ENCODE measurements at places on chromosomes 16 and 17.

GRCh38 chr17:28033972-28034714, 8.3 kb upstream of the NLK start:
- peak; percentile 20 for DNase-seq

DNA sequence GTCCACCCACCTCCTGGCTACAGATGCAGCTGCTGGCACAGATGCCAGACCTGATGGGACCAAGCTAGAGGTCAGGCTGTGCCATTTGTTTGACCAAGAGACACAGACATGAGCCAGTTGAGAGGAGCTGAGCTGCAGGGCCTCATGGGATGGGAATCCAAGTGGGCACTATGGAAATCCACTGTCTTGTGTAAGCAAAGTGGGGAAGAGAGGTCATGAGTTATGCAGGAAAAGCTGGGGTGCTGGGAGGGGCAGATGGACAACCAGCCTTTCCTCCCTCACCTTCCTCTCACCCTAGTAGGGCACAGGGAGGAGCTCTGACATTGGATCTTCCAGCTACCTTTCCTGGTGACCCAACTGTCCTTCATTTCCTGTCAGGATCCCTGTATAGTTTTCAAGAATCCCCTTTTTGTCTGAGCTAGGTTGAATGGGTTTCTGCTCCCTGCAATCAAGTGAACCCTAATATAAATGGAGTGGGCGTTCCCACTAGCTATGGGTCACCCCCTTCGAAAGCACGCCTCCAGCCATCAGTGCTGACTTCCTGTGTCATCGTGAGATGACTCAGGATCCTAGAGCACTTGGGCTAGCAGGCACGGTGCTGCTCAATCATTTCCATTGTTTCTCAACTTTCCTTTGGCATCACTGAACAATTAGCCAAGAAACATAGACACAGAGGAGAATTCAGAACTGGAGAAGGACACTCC, 13.6 kb downstream of the ATPAF2 start:
- DNase-seq, result no peak

DNA sequence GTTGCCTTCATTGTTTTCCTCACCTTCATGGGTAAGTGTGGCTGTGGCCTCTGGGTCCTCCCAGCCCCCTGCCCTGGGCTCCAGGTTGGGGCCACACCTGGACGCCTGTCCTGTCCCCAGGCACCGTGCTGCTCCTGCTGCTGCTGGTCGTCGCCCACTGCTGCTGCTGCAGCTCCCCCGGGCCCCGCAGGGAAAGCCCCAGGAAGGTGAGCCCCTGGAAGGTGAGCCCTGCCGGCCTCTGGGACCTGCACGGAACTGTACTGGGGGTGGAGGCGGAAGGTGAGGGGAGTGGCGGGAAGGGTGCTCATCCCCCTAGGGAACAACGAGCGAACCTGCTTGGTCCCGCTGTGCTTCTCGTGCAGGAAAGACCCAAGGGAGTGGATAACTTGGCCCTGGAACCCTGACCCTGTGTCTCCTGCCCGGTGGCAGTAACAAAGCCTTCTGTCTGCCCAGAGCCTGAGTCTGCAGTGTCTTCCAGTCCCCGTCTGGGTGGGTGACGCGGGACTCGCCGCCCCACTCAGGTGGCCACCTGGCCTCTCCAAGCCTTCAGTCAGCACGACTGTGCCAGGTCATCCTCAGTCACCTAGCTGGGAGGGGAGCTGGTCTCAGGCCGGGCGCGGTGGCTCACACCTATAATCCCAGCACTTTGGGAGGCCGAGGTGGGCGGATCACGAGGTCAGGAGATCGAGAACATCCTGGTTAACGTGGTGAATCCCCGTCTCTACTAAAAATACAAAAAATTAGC, 831 bp downstream of the SMIM22 start:
- no peak for DNase-seq

GRCh38 chr16:1297018-1297696, 12.3 kb upstream of the UBE2I start:
- no peak for DNase-seq

- peak; percentile 68 for DNase-seq
Observed at GRCh38 chr16:65125871-65126270, 4.0 kb upstream of the CDH11 start.

DNA sequence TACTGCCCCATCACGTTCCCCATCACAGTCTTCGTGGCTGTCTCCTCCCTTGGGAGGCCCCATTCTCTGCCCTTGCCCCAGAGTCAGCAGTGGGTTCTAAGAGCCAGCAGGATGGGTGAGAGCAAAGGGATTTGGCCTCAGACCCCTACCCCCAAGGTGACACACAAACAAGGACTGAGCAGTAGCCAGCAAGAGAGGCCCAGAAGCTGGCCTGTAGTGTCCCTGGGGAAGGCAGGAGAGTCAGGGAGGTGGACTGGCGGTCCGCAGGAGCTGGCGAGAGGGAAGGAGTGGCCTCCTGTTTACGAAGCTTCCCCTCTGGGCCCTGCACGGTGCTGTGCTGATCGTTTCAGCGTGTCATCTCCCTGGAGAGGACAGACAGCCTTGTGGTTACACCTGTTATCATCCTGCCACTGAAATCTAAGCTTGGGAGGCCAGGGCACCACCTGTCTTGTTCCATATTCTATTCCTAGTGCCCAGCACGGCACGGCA, 8.4 kb downstream of the WDR81 start:
- no peak for DNase-seq

DNA sequence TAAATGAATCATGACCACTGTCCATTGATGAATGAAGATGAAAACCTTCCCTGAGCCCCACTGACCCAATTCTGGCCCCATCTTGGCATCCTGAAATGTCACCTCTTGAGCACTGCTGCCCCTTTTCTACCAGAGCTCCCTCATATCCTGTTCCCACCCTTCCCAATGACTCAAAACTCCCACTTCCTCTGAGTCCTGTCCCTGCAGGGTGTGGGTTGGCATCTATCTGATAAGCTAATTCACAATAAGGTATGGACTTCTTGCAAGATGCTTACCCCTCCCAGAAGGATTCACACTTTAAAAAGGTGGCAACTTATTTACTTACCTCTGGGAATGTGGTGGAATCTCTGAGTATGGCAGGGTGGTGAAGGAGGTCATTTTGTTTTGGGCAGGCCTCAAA, 13.3 kb upstream of the CSNK2A2 start:
- DNase-seq, result no peak

GRCh38 chr17:10286324-10286723, 86.5 kb downstream of the MYH13 start:
- DNase-seq, result no peak

DNA sequence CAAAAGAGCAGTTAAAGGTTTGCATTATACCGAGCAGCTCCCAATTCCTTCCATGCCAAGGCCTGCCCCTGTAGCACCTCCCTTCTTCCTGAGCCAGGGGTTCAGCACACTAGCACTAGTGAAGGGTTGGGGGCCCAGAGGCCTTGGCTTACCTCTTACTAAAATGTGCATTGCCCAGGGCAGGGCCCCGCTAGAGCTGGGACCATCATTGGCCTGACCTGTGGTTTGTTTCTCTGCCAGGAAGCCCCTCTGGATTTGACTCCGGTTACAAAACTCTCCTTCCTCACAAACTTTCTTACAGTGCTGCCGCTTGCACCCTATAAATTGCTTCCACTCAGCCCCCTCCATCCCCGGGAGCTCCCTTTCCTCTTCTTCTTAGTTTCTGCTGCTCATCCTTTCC, 33.8 kb downstream of the MPRIP start:
- no peak for DNase-seq

- DNase-seq, result no peak
Observed at GRCh38 chr17:17843096-17843495, 6.3 kb upstream of the SREBF1 start.

DNA sequence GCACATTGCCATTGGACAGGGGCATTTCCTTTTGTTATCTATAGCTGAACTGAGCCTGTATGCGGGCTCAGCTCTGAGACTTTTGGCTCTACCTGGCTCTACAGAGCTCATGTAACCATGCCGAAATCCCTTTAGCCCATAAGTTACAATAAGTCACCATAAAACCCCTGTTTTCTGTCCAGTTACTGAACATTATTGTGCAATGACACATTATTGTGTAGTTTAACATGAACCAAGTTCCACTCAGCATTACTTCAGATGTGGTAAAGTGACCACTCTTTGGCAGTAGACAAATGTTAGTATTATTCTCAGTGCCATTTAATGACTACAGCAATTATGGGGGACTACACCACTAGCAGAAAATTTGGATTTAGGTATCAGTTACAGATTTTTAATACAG, 65.4 kb upstream of the RASL10B start:
- DNase-seq, result no peak

DNA sequence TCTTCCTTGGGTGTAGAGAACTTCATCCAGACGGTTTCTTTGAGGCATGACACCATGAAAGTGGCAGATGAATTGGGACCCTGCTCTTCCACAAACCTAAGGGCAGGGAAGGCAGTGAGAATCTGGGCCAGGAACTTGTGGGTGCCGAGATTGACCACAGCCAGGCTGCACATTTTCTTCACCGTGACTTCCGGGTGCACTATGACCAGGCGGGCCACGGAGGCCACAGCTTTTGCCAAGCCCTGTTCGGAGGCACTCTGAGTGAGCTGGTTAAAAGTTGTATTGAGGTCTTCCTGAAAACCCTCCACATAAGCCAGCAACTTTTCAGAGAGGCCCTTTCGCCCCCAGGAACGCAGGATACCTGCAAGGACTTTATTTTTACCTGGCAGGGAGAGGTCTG, 5.9 kb downstream of the GEMIN4 start:
- no peak for DNase-seq

GRCh38 chr17:68778726-68779125, 176.5 kb downstream of the ABCA8 start:
- DNase-seq, result no peak

DNA sequence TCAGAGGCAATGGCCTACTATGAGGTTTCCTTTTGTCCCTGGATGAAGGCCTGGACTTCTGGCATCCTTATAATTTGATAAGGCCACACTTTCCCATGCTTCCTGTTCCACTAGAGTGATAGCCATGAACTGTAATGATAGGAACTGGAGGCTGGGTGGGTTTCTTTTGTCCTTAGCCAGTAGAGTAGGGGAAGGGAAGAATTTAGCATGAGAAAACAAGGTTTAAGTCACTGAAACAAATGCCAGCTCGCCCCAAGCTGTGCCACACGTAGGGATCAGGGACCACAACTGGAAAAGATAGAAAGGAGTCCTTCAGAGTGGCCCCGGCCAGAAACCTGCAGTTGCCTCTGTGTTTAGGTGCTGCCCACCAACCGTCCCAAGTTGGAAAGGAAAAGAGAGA, 80.9 kb upstream of the C17orf78 start:
- DNase-seq, result no peak

DNA sequence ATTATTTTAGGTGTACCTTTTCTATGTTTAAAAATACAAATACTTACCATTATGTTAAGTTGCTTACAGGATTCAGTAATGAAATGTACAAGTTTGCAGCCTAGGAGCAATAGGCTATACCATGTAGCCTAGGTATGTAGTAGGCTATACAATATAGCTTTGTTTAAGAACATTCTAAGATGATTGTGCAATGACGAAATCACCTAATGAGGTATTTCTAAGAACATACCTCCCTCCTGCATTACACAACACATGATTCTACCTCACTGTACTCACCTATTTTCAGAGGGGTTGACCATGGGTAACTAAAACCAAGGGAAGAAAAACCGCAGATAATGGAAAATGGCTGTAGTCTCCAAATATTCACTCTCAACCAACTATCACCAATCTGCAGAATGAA, 35.3 kb upstream of the TBC1D3K start:
- DNase-seq, result no peak

- DNase-seq, result no peak
Observed at GRCh38 chr17:40750391-40750790, 4.7 kb downstream of the KRT25 start.

DNA sequence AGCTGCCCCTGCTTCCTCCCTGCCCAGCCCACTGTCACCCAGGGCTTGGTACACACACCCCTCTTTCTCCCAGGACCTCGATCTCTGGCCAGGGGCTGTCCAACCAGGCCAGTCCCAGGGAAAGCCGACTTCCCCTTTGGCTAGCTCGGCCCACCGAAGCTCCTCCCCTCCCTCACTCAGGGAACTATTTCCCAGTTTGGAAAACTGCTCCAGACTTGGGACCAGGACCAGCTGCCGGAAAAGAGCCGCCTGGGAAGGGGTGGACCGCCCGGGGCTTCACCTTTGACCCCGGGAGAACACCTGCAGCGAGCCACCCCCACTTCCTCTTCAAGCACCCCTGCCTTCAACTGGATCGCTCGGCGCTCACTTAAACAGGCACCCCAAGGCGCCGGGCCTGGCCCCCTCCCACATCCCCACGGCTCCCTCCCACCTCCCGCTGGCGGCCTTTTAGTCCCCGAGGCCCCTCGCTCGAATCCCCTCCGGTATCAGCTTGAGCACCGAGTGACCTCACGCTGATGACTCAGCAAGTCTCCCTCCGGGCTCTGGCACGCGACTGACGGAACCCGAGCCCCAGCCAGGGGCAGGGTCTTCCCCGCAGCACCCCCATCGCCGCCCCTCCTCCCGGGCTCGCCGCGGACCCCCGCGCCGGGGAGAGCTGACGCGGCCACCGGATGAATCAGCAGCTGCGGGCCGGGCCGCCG, 934 bp downstream of the MAFG start:
- peak; percentile 37 for DNase-seq

GRCh38 chr16:53132406-53132805, 77.6 kb downstream of the CHD9 start:
- no peak for DNase-seq

DNA sequence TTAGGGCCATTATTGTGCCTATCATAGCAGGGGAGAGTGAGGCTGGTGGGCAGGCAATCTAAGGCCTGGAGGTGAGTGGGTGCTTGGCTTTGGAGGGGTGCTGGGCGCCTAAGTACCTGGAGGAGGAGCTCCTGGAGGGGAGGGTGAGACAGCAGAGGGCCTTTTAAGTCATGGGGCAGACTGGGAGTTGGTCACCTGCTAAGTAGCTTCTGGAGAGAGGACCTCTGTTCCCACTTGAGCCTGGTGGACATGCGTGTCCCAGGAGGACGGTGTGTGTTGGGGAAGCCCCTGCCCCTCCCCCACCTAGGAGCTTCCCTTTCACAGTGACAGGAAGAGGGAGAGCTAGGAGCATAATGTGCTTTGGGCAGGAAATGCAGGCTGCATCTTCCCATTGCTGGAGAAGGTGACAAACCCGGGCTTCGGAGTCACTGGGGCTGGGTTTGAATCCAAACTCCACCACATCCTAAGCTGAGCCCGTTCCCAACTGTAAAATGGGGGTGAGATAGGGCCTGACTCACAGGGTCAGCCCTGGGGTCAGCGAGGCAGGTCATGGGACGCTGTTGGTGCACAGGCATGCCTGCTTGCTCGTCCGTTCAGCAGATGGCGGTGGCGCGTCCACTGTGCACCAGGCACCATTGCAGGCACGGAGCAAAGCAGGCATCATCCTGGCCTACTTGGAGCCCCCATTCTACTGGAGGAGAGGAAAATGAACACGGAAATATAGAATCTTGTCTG, 37.9 kb downstream of the CMIP start:
- no peak for DNase-seq

DNA sequence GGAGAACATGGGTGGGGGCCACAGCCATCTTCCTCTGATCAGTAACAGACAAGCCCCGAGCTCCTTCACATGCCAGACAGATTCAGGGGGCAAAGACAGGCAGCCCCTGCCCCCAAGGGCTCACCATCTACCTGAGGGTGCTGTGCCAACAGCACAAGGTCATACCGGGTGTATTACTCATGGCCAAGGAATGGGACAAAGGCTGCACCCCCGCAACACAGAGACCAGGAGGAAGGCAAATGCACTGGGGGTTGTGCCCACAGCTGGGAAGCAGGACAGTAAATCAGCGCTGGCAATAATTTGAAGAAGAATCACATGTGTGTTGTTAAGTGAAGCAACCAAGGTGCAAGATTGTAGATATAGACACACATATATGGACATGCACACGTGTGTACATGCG, 137.1 kb downstream of the C16orf95 start:
- no peak for DNase-seq

Measured in fibroblast of skin of left quadriceps (primary cell).